ENCODE measurements at places on chromosomes 2 and 18. TPM values are rescaled to one million over a fixed set of nuclear protein-coding genes. Genes with fewer than 3 reads are reported as not detected.

Gene DES
- 283 TPM for polyA plus RNA-seq

GRCh38 chr2:222736301-222736700, 64.8 kb downstream of the MOGAT1 start:
- no peak for DNase-seq

DNA sequence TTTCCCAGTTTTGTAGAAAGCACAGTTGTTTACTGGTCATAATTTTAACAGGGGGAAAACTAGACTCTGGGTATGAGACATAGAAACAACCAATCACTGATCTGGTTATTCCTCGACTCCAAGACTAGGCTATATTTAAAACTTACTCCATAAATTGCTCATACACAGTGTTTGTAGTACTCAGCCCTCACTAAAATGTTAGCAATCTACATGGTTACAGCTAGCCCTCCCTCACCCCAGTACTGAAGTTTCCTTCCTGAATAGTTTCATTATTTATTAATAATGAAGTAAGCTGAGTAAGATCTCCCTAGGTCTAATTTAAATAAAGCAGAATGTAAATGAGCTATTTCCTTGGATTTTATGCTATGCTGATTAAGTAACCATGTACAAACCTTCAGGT, 275.1 kb downstream of the CDH20 start:
- no peak for DNase-seq

DNA sequence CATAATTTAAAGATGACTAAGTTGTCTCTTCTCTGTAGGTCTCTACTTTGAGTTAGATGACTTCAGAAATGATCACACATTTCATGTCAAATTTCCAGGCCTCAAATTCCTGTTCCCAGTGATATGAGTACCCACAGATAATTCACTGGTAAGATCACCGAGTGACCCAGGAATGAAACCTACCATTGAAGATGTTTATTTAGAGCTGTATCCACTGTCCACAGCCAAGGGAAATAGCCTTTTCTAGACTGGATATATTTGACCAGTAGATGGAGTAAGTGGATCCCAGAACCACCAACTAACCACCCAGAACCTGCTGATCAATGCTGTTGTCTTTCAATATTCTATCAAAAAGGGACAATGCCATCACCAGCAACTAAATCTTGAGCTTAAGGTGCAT, 238.8 kb downstream of the SLC8A1 start:
- no peak for DNase-seq
